ENCODE measurements at places on chromosomes 2 and 18. TPM values are rescaled to one million over a fixed set of nuclear protein-coding genes. Genes with fewer than 3 reads are reported as not detected.

DNA sequence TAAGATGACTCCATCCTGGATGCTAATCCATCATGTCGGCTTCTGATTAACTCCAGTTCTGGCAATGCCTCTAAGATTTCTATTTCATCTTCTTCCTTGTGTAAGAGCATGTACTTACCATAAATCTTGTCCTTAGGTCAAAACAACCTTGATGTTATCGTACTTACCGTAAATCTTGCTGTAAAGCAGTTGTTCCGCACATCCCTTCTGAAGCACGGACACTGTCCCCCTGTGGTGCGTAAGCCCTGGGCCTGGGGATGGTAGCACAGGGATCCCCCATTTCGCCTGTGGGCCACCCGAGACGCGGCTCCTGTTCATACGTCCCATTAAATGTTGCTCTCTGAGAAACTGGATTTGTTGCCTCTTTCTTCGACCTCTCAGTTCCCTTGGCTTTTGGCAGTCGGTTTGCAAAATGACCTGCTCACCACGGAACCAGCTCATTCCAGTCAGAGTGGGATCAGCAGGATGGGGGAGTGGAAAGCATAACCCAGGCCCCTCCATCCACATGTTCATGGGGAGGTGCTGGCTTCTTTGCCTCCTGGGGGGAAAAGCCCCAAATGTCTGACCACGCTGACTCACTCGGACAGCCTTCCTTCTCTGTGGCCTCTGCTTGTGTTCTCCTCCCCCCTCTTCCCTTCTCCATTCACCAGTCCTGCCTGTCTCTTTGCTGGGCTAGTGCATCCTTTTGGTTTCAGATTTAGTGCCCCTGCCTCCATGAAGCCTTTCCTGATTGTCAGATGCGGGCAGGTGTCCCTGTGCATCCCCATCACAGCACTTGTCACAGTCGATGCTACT lies 49.9 kb downstream of the RAB31 start:
- peak; percentile 85 for DNase-seq

DNA sequence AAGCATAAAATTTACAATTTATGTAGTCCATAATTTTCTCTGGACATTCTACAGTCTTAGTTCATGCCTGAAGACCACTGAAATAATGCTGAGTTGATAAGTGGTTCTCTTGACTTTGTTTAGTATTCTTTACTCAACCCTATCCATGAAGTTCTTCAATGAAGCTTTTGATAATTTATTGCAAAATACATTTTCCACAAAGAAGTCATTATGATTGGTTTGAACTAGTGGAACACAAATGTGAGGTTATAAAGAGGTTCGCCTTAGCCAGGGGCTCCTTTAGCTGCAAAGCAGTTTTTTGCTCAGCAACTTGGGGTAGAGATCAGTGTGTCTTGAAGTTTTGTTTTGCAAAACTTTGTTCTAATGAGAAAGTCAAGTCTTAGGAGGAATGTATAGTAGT lies 5.9 kb downstream of the BCL2L11 start:
- DNase-seq, result no peak

Gene SALL3
- not detected for polyA plus RNA-seq

DNA sequence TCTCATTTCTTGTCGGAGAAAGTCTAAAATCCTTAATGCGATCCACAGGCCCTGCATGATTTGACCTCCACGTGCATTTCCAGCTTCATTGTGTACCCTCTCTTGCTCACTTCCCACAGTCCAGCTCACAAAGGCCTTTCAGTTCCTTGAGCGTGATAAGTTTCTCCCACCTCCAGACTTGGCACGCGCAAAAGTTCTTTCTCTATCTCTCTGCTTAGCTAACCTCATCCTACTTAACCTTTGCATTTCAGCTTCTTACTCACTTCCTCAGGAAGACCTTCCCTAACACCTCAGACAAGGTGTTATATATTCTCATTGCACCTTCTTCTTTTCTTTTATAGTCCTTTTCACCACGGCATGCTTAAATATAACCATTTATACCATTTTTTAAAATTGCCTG lies 124.8 kb upstream of the XPO1 start:
- DNase-seq, result no peak

GRCh38 chr2:205375461-205376448 lies 306.5 kb upstream of the NRP2 start:
- no peak for DNase-seq

GRCh38 chr2:59690849-59691248 lies 862.6 kb downstream of the BCL11A start:
- no peak for DNase-seq

Gene FHL2
- polyA plus RNA-seq, result 421 TPM
